Thoracic aorta (tissue), 2 donors: ENCODE measurements at places on chromosomes 13 and 19. TPM values are rescaled to one million over a fixed set of nuclear protein-coding genes. Genes with fewer than 3 reads are reported as not detected.
A peak's percentile ranks its signal among the peaks of the same experiment; 100 is the strongest.

DNA sequence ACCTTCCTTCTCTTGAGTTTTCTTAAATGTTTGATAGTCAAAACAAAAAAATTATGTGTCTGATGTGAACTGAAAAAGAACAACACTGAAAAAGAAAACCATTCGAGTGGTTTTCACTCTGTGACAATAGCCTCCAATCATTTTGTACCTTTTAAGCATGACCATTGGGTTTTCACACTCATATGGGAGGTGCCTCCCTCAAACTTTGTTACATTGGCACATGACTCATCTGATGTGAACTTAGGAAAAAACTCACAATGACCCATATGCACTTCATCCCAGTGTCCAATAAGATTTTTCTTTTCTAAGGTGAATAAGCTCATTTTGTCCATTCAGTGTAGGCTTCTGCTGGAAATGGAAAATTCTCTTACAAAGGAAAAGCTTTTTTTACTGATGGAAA, 66.6 kb upstream of the XPO4 start:
- H3K36me3 ChIP-seq = peaks cover 9% of the 10 kb centered on the region
- no peaks in the 10 kb centered on the region for H3K27me3 ChIP-seq
- no peak overlapping the region for H3K27ac ChIP-seq
- H3K4me3 ChIP-seq = no peak overlapping the region
- no peak for DNase-seq

DNA sequence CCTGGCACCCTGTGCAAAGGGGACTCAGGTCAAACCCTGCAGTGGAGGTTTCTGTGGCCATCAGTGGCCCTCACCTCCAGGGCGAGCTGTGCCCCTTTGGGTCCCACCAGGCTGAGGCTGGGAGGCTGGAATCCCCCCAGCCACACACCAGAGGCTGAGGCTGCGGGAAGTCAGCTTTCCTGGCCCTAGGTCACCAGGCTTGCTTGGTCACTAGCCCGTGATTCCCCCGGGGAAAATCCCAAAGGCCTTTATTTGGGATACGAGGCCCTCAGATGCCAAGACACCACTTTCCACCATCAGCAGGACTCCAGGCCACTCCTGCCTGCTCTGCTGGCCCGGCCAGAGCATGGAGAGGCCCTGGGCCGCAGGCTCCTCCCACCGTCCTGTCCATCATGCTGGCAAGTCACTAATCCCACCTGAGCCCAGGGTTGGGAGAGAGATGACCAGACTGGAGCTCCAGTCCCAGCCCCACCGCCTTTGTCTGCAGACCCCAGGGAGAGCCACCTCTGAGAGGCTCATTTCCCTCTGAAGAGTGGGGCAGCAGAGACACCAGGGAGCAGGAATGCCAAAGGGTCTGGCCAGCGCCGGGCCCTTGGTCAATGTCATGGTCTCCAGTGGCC, 4.7 kb downstream of the NKPD1 start:
- H3K36me3 ChIP-seq = no peaks in the 10 kb centered on the region
- no peaks in the 10 kb centered on the region for H3K27me3 ChIP-seq

The LILRB1 gene
- 7.9 TPM for total RNA-seq

DNA sequence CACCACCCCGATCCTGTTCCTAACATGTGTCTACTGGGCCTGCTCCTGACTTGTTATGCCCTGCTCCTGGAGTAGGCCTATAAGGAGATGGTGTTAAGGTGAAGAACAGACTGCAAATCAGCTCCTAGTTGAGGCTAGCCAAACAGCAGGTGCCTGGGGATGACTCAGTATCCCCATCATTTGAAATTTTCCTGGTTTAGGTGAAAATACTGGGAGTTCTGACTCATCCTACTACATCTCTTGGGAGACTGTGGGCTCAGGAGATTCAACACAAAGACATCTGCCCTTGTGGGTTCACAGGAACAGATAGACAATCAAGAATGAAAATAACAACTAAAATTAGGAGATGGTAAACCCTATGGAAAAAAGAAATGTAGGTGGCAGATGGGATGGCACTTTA, 41.2 kb downstream of the BRD4 start:
- H3K4me3 ChIP-seq = no peak overlapping the region
- H3K4me1 ChIP-seq = peaks cover 77% of the 10 kb centered on the region
- H3K36me3 ChIP-seq = no peaks in the 10 kb centered on the region
- no peak for DNase-seq
- no peak overlapping the region for H3K27ac ChIP-seq

The RASL11A gene
- 57.6 TPM for total RNA-seq

DNA sequence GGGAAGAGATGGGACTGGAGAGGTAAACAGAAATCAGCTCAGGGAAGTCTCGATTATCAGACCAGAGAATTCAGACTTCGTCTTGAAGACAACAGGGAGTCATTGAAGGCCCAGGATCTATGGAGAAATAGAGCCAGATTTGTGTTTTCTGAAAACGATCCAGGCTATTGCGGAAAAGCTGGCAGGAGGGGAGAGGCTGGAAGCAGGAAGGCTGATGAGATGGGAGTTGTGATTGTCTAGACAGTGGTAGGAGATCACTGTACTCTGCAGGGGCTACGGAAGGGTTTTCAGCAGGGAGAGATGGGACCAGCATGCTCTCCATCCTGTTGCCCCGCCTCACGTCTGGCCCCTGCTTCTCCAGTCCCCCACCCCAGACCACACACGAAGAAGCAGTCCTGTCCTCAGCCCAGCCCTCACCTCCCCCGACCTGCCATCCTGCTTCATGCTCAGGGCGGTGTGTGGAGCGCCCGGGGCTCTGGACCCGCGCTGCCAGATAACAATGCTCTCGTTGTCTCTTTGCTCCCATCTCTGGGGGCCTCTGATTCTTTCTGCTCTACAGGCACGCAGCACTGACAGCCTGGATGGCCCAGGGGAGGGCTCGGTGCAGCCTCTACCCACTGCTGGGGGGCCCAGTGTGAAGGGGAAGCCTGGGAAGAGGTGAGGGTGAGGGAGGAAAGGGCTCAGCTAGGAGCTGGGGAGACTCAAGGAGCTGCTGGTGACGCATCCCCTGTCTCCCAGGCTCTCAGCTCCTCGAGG, 1.9 kb downstream of the ARHGAP33 start:
- no peak overlapping the region for H3K27ac ChIP-seq
- no peak for DNase-seq
- H3K36me3 ChIP-seq = peaks cover 11% of the 10 kb centered on the region
- H3K4me3 ChIP-seq = no peak overlapping the region
- H3K27me3 ChIP-seq = no peaks in the 10 kb centered on the region

GRCh38 chr19:29629836-29630534, 23.9 kb downstream of the POP4 start:
- H3K4me3 ChIP-seq = no peak overlapping the region

The NLRP11 gene
- total RNA-seq = not detected

DNA sequence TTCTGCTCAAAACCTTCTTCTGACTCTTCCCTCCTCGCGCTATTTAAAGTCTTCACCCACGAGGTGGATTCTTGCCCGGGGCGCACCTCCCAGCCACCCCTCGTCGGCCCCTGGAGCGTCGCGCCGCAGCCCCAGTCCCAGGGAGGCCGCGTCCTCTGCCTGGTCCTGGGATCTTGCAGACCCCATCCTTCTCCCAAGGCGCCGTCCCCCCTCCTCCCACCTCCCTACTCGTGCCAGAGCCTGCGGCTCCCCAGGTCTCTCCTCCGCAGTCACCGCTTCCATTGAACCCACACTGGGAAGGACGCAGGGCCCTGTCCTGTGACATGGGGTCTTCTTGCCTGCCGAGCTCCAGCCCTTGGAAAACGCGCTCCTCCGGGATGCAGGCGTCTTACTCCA, 486 bp downstream of the ZNF808 start:
- peak overlapping the region; percentile 79 for H3K27ac ChIP-seq
- DNase-seq = no peak
- H3K4me3 ChIP-seq = peak overlapping the region; percentile 84
- H3K4me1 ChIP-seq = peaks cover 7% of the 10 kb centered on the region
- no peaks in the 10 kb centered on the region for H3K36me3 ChIP-seq

The KIR3DL2 gene
- not detected for total RNA-seq

DNA sequence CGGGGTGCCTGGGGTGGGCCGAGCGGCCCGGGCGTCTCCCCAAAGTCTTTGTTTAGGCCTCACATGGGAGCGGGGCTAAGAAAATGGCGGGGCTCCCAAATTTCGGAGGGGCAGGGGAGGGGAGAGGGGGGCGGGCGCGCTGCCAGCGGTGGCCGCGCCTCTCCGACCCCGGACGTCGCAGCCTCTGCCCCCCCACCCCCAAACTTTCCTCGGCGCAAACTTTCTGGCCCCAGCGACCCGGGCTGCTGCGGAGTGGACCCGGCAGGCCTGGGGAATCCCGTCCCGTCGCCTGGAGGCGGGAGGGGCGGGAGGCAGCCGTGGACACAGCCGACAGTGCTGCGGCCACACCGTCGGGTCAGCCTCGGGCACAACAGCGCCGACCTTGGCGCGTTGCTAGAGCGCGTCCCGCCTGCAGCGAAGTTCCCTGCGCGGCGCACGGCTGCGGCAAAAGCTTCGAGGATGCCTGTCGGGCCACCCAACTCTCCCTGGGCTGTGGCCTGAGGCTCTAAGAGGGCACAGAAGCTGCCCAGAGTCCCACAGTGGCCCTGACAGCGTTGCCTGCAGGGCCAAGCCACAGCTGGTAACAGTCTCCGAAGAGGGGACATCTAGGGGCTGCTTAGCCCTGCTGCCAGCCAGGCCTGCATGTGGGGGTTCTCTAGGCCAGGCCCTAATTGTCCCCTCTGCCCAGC, 1.3 kb downstream of the NFIX start:
- no peak for DNase-seq
- H3K4me3 ChIP-seq = peak overlapping the region; percentile 93
- peak overlapping the region; percentile 94 for H3K27ac ChIP-seq
- H3K36me3 ChIP-seq = no peaks in the 10 kb centered on the region
- no peaks in the 10 kb centered on the region for H3K27me3 ChIP-seq

- H3K4me3 ChIP-seq = no peak overlapping the region
- H3K27ac ChIP-seq = no peak overlapping the region
- no peaks in the 10 kb centered on the region for H3K36me3 ChIP-seq
- no peaks in the 10 kb centered on the region for H3K4me1 ChIP-seq
- H3K27me3 ChIP-seq = no peaks in the 10 kb centered on the region
Observed at GRCh38 chr13:34523406-34523805, 418.7 kb upstream of the NBEA start.

DNA sequence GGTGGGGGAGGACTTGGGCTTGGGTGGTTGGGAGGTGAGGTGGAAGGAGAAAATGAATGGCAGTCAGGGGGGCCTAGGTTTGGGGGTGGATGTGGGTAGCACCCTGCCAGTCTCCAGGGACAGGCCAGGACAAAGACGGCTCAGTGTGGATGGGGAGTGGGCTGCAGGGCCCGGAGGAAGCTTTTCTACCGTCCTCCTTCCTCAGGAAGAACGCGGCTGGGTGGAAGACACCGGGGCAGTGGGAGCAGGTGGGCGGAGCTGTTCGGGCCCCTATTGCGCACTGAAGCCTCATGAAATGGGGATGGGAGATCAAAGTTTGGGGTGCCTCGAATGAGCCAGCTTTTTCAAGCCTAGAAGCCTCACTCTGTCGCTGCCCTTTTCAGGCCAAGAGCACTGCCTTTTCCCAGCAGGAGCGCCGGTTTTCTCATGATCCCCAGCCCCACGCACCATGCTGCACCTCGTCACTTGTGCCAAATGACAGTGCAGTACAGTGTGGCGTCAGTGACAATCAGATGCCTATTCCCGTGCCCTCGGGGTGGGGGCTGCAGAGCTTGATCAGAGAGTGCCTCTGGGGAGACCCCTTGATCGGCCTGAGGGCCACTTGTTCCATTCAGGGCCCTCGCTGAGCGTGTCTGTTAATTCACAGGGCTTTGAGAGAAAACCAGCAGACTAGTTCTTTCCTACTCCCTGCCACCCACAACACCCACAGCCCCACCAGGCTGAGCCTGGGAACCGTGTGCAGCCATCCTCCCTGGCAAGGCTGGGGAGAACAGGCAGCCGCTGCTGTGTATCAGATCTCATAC, 1.5 kb downstream of the CALM3 start:
- peaks cover 12% of the 10 kb centered on the region for H3K36me3 ChIP-seq
- peak overlapping the region; percentile 89 for H3K27ac ChIP-seq
- H3K27me3 ChIP-seq = no peaks in the 10 kb centered on the region
- no peak for DNase-seq
- peak overlapping the region; percentile 99 for H3K4me3 ChIP-seq

The CGB1 gene
- total RNA-seq = not detected

GRCh38 chr19:41871573-41872383, 5.3 kb upstream of the CD79A start:
- H3K4me3 ChIP-seq = no peak overlapping the region
- no peaks in the 10 kb centered on the region for H3K4me1 ChIP-seq
- H3K36me3 ChIP-seq = peaks cover 32% of the 10 kb centered on the region
- H3K27me3 ChIP-seq = no peaks in the 10 kb centered on the region
- no peak for DNase-seq
- no peak overlapping the region for H3K27ac ChIP-seq

DNA sequence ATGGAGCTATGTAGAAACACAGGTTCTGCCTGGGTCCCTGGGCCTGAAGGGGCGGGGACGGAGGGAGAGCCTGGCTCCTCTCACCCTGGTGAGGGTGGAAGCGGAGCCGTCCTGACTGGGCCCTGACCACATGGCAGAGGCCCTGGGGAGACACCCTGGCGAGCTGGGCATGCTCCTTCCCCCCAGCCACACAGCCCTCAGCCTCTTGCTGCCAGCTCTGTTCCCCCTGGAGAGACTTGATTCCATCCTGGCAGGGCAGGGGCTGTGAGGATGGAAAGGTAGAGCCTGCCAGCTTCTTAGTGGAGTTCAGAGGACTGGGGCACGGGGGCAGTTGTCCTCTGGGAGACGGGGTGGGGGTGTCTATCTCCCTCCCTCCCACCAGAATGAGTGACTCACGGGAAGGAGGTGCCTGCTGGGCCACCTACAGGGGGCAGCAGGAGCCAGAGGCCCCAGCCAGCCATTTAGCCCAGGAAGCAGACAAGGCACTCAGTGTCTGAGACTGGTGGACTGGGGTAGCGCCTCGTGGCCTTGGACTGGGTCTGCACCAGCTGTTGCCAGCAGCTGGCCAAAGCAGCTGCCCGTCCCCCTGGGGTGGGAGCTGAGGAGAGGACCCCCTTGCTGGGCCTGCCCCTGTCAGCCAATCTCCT, 22.8 kb upstream of the RNF17 start:
- no peak for DNase-seq
- no peak overlapping the region for H3K4me3 ChIP-seq
- no peaks in the 10 kb centered on the region for H3K4me1 ChIP-seq
- H3K36me3 ChIP-seq = no peaks in the 10 kb centered on the region
- H3K27me3 ChIP-seq = no peaks in the 10 kb centered on the region
- no peak overlapping the region for H3K27ac ChIP-seq

The GPR12 gene
- total RNA-seq = 1.2 TPM

- no peak overlapping the region for H3K4me3 ChIP-seq
- H3K27me3 ChIP-seq = no peaks in the 10 kb centered on the region
- DNase-seq = no peak
Observed at GRCh38 chr19:8404391-8405151, 8.5 kb upstream of the MARCHF2 start.

GRCh38 chr13:99506634-99507033, 5.4 kb downstream of the TM9SF2 start:
- H3K27ac ChIP-seq = no peak overlapping the region
- H3K36me3 ChIP-seq = peaks cover 4% of the 10 kb centered on the region
- no peaks in the 10 kb centered on the region for H3K27me3 ChIP-seq
- H3K4me3 ChIP-seq = no peak overlapping the region
- H3K4me1 ChIP-seq = peaks cover 56% of the 10 kb centered on the region

GRCh38 chr13:105395041-105395440, 1140.4 kb downstream of the EFNB2 start:
- H3K4me1 ChIP-seq = peaks cover 4% of the 10 kb centered on the region
- H3K36me3 ChIP-seq = no peaks in the 10 kb centered on the region
- no peak overlapping the region for H3K27ac ChIP-seq
- H3K4me3 ChIP-seq = no peak overlapping the region
- DNase-seq = no peak

GRCh38 chr13:32036126-32036695, 4.6 kb downstream of the FRY start:
- H3K27me3 ChIP-seq = no peaks in the 10 kb centered on the region
- H3K27ac ChIP-seq = peak overlapping the region; percentile 16
- H3K4me3 ChIP-seq = peak overlapping the region; percentile 57
- DNase-seq = no peak
- peaks cover 16% of the 10 kb centered on the region for H3K4me1 ChIP-seq
- H3K36me3 ChIP-seq = no peaks in the 10 kb centered on the region
